ENCODE measurements at places on chromosomes 16 and 17. TPM values are rescaled to one million over a fixed set of nuclear protein-coding genes. Genes with fewer than 3 reads are reported as not detected.

The NPIPA5 gene
- 0.83 TPM for total RNA-seq

- no peak for DNase-seq
Measured at GRCh38 chr16:87499189-87499486, 6.3 kb upstream of the ZCCHC14 start.

DNA sequence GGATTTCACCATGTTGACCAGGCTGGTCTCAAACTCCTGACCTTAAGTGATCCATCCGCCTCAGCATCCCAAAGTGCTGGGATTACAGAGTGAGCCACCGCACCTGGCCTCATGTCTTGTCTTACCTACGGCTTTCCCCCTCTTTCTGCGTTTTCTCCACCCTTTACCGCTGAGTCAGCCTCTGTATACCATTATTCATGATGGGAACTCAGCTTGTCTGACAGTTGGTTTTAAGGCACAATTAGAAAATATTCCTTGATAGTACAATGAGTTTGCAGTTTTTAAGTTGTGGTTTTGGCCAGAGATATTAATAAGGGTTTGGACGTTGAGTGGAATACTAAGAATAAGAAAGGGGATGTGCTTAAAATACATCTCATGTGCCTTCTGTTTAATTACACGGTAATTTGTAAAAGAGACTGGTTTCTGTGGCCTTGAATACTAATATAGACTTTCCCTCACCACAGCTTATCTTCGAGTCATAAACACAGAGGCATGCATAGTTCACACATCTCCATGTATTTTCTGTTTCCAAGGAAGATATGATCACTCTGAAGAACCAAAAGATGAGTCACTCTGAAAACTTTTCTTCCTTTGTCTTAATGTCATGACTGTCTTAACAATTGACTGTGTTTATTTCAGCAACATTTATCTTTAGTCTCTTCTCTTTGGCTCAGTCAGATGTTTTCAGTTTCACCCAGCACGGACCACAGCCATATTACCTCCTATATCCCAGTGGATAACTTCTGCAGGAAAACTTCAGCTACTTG is 54.4 kb downstream of the PITPNC1 start:
- DNase-seq: no peak

GRCh38 chr16:85853547-85854545 is 45.1 kb upstream of the IRF8 start:
- DNase-seq: no peak

GRCh38 chr17:48052956-48053757 is 5.0 kb downstream of the NFE2L1 start:
- DNase-seq: no peak

Data from OCI-LY7 (cell line).